A172 (cell line): ENCODE measurements at places on chromosomes 3 and 15.

- no peak for DNase-seq
Observed at GRCh38 chr3:72082186-72082715, 297.3 kb upstream of the PROK2 start.

DNA sequence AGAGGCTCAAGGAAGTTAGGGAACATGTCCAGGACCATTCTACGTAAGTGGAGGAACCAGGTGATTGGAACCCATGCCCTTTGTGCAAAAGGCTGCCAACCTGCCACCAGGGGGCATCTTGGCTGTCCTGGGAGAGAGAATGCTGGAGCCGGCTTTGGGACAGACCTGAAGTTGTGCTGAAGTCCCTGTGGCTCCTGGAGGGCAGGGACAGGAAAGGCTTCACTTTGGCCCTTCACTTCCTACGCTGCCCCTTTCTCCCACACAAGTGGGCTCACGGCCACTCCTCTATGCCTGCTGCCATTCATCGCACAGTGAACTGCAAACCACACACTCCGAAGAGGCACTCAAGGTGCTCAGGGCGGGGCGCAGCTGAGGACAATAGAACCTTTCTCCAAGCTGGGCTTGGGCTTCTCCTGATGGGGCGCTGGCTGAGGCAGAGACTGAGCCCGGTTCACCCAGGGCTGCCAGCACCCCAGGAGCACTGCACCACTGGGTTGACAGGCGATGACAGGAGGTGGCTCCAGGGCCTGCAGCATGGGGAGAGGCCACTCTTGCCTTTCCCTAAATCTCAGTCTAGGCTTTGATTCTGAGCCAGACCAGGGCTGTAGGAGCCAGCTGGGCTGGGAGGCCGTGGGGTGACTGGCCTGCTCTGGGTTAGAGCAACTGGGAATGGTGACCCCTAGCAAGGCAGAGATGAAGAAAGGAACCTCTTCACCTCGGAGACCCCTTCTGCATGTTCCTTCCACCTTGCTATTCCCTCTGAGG lies 8.4 kb downstream of the SHF start:
- peak; percentile 10 for DNase-seq

GRCh38 chr3:56025326-56025725 lies 442.9 kb downstream of the ERC2 start:
- no peak for DNase-seq

- DNase-seq = no peak
Observed at GRCh38 chr3:22615790-22616189, 587.3 kb upstream of the UBE2E2 start.

DNA sequence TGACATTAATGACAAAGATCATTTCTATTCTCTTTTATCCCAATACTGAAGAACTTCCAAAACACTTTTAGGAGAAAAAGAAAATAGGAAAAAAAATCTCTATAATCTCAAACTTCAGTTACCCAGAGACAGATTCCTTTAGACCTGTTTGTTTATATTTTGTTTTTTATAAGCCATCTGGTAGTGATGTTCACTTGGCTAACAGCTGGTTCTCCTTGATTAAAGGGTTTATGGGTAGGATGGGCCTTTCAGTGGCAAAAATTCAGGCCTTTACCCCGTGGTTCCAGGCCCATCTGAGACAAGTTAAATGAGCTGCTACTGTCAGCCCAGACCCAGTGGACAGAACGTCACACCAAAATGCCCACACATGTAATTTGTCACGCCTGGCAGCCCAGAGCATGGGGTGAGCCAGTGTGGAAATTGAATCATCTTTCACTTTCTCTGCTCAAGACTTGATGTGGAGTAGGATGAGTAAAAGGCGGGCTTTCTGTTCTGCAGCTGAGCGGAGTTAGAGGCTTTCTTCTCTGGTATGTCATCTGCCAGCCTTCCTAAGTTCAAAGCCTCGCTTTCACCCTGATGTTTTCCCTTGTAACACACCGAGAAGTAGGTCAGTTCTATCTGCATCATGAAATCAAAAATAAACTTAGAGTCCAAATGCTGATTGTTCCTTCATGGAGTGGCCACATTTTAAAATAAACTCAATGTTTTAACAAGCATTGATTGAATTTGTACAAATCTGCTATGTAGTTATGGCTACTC lies 62.5 kb upstream of the SKOR1 start:
- DNase-seq = no peak

DNA sequence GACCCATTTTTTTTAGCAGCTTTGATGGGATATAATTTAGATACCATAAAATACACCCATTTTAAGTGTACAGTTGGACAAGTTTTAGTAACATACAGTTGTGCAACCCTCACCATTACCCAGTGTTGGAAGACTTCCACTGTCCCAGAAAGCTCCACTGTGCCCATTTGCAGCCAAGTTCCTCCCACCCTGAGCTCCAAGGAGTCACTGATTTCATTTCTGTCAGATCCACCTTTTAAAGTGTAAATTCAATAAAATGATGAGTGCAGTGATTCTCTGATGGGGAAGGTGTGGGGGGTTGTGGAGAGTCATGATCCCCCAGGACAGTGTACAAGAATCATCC lies 93.2 kb upstream of the IGF1R start:
- DNase-seq = no peak

DNA sequence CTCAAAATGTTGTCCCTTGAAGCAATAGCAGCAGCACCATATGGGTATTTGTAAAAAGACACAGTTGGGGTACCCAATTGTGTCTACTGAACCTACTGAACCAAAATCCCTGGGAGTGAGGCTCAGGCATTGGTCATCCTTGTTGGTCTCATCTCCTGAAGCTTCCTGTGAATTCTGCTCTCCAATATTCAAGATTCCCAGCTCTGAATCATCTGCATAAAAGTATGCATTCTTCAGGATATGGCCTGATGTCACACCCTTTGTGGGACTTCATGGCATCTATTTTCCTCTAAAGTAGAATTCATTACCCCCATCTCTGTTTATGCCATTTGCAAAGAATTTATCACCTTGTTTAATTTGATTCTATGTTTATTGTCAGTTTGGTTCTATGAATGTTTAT lies 13.3 kb upstream of the PTX3 start:
- peak; percentile 50 for DNase-seq

- DNase-seq = no peak
Observed at GRCh38 chr3:2714834-2715233, 395.3 kb downstream of the IL5RA start.

DNA sequence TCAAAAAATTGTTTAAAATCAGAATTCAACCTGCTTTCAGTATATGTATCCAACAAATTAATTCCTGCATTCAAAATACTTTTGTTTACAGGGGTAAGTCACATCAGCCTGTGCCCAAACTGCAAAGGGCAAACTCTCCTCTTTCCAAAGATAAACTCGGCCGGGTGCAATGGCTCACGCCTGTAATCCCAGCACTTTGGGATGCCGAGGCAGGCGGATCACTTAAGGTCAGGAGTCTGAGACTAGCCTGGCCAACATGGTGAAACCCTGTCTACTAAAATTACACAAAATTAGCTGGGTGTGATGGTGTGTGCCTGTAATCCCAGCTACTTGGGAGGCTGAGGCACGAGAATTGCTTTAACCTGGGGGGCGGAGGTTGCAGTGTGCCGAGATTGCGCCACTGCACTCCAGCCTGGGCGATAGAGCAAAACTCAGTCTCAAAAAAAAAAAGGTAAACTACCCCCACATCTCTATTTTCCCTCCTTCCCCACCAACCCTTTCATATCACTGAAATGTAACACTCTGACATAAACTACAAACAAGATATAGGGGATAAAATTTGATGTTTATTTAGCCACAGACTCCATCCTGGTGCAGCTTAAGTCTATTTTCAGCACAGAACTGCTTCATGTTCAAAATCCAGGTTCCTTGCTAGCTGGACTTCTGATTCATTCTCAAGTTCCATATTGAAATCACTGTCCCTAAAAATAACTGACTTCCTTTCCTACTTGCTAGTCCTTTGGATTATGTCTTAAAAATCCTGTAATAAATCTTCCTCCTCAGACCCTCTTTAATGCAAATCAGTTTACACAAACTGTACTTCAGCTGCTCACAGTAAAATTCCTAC lies 15.4 kb downstream of the UBP1 start:
- no peak for DNase-seq

GRCh38 chr15:68206711-68207151 lies 1.6 kb upstream of the CALML4 start:
- DNase-seq = no peak
